Activated T-helper 17 cell treated with anti-CD3 and anti-CD28 coated beads, Interleukin-2, amount 50 U/mL, for 72 hours (primary cell): ENCODE measurements at places on chromosomes 4 and X. TPM values are rescaled to one million over a fixed set of nuclear protein-coding genes. Genes with fewer than 3 reads are reported as not detected.

DNA sequence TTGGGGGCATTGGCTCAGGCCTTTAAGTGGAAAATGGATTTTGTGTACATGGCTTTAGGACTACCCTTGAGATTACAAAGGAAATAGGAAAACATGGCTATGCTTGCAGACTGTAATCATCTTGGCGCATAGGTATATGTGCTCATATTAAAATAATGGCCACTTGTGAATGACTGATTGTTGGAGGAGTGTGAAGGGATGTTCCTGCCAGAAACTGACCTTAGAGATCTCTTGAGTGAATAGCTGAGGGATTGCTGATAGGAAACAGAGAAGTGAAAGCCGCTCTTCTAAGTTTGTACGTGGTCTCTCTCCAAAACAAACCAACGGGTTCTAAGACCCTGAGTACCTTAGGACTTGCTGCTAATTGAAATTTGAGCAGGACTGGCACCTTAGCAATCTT, 186.0 kb downstream of the MGST2 start:
- no peak for ATAC-seq

- no peak for ATAC-seq
Measured at GRCh38 chrX:10859353-10859752, 239.0 kb upstream of the MID1 start.

DNA sequence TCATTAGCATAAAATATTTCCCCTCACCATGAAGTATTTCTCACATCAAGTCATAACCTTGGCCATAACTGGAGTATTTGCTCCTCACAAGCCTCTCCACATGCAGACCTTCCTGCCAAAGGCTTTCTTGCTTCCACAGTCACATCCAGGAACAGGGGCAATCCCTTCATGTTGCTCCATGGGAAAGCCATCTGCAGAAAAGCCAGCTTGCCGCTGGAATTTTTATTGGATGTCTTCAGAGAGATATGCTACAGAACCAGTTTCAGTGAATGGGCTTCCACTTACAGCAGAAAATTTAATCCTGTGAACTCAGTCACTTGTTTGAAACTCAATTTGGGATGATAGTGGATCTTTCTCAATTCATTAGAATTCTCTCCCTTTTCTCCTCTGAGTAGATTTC, 3.2 kb upstream of the CDKN2AIP start:
- no peak for ATAC-seq

- no peak for ATAC-seq
Measured at GRCh38 chrX:20284992-20285391, 18.3 kb upstream of the RPS6KA3 start.

DNA sequence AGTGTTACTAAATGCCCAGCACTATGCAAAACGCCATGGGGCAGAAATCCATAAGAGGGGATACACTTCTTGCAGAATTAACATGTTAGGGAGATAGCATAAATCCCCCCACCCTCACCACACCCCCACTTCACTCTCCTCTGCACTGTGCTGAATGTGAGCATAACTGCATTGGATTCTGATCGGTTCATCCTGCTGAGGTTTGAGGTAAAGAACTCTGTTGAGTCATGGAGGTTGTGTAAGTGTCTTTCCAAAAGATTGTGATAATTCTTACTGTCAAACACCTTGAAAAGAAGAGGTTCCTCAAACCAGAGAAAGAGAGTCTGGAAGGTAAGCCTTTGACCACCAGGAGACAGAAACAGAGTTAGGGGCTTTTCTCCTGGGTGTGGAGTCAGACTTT, 43.6 kb downstream of the RBM47 start:
- no peak for ATAC-seq

ENPP6 gene
- 2.2 TPM for total RNA-seq

ZBTB33 gene
- total RNA-seq = 14.7 TPM
